ENCODE measurements at places on chromosomes 7 and 10. TPM values are rescaled to one million over a fixed set of nuclear protein-coding genes. Genes with fewer than 3 reads are reported as not detected.
A peak's percentile ranks its signal among the peaks of the same experiment; 100 is the strongest.

PROSER2 gene
- total RNA-seq = 65.7 TPM

UBE2H gene
- 198 TPM for total RNA-seq

DNA sequence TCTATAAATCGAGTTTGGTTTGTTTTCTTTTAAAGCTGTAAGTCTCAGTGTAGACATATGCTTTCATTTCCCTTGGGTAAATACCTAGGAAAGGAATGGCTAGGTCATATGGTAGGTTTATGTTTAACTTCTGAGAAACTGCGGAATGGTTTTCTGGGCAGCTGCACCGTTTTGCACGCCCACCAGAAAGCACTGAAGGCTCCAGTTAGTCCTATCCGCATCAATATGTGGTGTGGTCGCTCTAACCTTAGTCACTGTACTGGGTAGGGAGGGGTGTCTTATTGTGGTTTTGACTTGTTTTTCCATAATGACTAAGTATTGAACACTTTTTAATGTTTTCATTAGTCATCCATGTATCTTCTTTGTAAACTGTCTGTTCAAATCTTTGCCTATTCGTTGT is 279.5 kb upstream of the AKR1E2 start:
- peak; percentile 82 for DNase-seq

DNA sequence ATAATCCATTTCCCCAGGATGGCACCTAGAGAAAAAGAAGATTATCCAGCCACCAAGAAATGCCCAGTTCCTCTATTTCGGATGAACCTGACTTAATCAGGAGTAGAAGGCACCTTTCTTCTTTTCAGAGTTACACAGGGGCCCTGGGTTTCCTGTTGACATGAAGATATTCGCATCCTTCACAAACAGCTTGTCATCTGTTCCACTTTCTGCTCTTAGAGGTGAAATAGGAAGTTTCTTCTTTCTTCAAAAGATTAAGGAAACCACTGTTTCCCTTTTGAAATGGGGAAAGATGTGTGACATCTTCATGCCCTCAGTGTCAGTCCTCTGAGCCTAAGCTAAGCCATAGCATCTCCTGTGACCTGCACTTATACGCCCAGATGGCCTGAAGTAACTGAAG is 39.1 kb upstream of the RAB18 start:
- no peak for DNase-seq

DNA sequence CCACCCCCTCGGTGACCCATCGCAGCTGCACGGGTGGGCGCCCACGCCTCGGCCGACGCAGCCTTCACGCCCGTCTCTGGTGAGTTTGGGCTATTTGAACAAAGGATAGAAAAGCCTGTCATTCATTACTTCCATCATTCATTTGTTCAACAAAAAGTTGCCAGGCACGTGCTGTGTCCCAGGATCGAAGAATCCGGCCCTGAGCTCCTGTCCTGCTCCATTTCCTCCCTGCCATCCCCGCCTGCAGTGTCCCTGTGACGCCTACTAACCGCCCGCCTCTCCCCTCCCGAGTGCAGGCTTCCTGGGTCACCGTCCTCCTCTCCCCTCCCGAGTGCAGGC is 340.1 kb downstream of the WDR37 start:
- no peak for DNase-seq

- no peak for DNase-seq
Measured at GRCh38 chr7:39356172-39356925, 209.9 kb upstream of the YAE1 start.

DNA sequence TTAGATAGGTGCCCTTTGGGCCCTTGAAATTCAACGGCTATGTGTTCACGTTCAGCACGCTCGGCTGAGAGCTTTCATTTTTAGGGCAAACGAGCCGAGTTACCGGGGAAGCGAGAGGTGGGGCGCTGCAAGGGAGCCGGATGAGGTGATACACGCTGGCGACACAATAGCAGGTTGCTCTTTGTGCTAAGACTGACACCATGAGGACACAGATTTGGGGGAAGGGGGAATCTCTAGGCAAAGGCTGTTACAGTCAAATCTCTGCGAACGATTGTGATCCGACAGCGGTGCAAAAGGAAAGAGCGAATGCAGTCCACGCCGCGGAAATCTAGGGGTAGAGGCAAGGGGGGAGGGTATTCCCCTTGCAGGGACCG is 667 bp downstream of the KLLN start:
- no peak for DNase-seq

DNA sequence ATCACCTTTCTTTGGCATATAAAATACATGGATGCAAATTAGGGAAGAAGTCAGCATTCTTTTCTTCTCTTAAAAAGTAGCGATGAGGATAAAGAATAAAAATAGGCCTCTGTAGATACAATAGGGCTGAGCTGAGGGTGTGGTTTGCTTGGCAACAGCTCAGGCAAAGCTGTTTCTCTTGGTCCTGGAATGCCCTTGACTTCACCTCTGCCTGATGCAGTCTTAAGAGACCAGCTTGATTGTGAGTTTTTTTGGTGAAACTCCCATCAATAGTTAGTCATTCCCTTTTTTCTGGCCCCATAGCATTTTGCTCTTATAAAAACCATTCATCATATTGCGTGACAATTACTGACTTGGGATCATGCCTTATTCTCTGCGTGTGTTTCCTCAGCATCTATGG is 42.1 kb upstream of the MKLN1 start:
- DNase-seq = no peak

DNA sequence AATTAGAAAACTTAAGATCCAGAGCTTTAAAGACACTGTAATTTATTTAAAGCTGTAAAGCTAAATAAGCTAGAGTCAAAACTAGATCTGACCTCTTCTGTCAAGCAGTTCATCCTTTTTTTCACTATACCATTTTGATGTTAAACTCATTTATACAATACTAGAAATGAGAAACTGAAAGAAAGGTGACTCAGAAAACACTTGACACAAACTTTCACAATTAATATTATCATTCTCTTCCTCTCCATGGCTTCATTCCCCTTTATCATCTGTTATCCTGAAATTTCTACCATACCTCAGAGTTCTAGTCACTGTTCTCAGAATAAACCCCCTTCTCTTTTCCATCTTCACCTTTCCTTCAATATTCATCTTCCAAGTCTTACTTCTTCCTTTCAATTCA is 1.3 kb downstream of the FIGNL1 start:
- DNase-seq = no peak

GRCh38 chr7:101168412-101169049 is 3.2 kb upstream of the VGF start:
- DNase-seq = no peak

DNA sequence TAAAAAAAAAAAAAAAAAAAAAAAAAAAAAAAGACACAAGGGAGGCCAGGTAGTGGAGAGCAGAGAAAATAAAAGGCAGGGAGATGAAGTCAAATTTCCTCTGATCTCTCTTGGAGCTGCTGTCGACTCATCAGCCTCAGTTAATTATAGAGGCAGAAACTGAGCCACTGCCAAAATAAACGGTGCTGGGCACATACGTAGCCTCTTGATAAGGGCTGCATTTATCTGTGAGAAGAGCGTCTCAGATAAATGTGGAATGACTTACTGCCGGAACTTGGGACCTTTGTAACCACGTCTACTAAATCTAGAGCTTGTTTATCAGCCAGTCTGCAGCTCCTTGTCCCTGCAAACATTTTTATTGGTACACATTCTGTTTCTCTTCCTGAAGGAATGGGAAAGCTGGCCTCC is 162.3 kb downstream of the BAMBI start:
- no peak for DNase-seq

DNA sequence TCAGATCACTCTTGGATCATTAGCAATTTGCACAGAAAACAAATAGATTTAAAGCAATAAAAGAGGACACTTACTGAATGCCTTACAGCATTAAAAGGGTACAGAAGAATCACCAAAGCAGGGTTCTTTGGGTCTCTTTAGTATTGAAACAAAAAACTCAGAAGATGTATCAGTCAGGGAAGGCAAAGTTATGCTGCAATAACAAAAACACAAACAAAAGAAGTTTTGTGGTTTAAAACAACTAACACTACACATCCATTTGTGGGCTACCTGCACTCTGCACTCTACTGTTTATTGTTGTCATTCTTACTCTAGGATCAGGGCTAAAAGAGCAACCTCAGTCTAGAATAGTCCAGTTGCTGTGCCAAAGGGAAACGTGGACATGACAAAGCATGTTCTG is 216.4 kb downstream of the GPAM start:
- DNase-seq = no peak

DNA sequence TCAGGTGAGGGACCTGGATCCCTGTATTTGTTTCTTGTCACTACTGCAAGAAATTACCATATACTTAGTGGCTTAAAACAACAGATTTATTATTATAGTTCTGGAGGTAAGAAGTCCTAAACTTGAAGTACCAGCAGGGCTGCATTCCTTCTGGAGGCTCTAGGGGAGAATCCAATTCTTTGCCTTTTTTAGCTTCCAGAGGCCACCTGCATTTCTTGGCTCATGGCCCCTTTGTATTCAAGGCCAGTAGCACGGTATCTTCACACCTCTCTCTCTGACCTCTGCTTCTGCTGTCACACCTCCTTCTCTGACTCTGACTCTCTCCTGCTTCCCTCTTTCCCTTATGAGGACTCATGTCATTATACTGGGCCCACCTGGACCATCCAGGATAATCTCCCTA is 2.2 kb upstream of the LHPP start:
- DNase-seq = no peak
